Coronary artery (tissue), 2 donors: ENCODE measurements at places on chromosomes 1 and 21.

GRCh38 chr1:99682291-99682751 is 36.4 kb downstream of the PALMD start:
- DNase-seq: no peak

- DNase-seq: no peak
Observed at GRCh38 chr21:33278721-33279120, 12.6 kb downstream of the IL10RB start.

GRCh38 chr1:229578168-229579058 is 19.9 kb upstream of the ABCB10 start:
- DNase-seq: no peak

GRCh38 chr1:50529510-50529909 is 106.3 kb upstream of the DMRTA2 start:
- no peak for DNase-seq

- no peak for DNase-seq
Observed at GRCh38 chr1:168903237-168903830, 174.3 kb upstream of the DPT start.
